Activated CD8-positive, alpha-beta memory T cell treated with anti-CD3 and anti-CD28 coated beads for 4 hours (primary cell): ENCODE measurements at places on chromosomes 11 and 22.

DNA sequence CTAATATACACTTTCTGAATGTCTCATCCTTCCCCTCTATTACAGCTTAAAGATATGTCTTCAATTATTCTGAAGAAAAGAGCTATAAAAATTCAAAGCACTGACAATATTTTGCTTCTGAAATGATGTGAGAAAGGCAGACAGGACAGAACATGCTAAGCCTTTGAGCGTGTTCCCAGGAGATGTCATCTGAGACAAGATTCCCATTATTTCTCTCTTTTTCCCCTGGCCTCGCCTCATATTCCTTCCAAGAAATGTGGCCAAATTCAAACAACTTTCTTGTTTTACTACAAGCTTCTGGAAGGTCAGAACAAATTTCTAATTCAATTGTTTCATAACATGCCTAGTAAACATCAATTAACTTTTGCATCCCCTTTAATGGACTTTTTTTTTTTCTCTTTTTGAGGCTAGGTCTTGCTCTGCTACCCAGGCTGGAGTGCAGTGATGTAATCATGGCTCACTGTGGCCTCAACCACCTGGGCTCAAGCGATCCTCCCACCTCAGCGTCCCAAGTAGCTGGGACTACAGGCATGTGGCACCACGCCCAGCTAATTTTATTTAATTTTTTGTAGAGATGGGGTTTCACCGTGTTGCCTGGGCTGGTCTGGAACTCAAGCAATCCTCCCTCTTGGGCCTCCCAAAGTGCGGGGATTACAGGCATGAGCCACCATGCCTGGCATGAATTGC lies 37.1 kb upstream of the NFRKB start:
- no peak for DNase-seq

- DNase-seq: no peak
Observed at GRCh38 chr22:33969045-33969444, 48.8 kb upstream of the LARGE1 start.

- DNase-seq: no peak
Observed at GRCh38 chr11:64722141-64723065, 594 bp downstream of the NRXN2 start.

- DNase-seq: no peak
Observed at GRCh38 chr11:65338676-65339075, 5.0 kb downstream of the DPF2 start.

GRCh38 chr11:132639403-132639802 lies 892.9 kb downstream of the OPCML start:
- no peak for DNase-seq

DNA sequence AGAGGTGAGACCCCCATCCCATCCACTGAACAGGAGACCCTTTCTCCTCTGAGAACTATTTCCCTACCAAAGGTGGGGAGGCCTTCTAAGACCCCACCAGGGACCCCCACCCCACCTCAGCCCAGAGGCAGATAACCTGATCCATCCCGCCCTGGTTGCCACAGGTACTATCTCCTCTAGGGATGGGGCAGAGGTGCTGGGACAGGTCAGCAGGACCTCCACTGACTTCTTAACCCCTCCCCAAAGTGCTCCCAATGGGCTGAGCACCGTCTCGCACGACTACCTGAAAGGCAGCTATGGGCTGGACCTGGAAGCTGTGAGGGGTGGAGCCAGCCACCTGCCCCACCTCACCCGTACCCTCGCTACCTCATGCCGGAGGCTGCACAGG lies 4.3 kb downstream of the INPPL1 start:
- DNase-seq: no peak

DNA sequence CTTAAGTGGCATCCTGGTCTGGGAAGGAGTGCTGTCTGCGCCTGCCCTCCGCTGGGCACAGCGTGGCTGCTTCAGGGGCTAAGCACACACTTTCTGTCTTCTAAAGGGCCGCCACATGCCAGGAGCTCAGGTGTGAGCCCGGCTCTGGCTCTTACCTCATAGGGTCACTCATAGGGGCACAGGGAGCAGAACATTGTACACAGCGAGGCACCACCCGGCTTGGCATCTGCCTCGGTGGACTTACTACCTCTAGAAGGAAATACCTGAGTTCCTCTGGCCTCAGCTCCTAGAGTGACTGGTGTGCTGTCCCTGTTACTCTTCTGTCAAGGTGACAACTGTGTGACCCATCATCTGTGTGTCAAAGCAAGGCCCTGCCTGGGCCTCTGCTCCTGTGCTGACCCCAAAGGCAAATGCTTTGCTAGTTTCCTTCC lies 13.4 kb downstream of the NEAT1 start:
- no peak for DNase-seq

DNA sequence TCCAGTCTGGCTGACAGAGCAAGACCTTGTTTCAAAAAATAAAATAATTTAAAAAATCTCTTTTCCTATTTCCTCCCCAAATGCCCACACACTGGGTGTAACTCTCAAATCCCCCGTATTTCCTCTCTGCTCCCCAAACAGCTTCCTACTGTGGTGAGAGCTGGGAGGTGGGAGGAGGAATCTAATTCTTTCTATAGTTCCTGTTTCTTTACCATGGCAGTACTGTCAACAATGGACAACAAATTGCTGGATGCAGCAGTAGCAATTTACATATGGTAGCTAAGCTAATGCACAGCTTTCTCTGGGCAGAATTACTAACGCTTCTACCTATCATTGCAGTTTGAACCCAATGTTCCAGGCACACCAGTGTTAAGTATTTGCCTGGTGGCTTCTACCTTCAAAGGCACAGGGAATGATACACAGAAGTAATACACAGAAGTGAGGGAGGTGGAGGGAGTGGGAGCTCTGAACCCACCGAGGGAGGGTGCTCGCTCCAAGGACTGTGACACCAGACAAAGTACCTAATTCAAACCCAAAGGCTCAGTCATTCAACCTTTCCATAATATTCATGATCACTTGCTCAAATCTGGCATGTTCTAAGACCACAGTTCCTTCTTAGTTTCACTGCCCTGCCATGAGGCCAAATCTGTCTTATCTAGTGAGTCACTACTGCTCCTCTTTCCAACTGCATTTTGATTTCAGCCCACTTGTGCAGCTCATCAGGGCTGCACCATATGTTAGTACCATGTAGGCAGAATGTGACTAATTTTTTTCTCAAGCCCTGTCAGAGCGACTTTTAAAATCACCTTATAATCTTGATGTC lies 37.9 kb downstream of the CELF1 start:
- DNase-seq: no peak

GRCh38 chr22:37599153-37599552 lies 9.5 kb upstream of the GGA1 start:
- DNase-seq: no peak

DNA sequence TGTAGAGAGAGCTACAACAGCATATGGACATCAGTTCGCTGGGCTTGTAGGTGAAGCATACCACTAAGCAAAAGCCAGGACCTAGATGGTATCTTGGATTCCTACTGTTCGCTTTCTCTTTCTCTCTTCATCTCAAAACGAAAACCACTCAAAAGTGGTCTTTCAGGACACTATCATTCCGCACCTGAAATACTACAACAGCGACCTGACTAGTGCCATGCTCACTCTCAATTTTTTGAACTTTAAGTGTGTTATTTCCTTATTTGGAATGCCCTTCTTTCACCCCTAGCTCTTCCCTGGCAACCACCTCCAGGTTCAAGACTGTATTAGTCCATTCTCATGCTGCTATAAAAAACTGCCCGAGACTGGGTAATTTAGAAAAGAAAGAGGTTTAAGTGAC lies 59.2 kb downstream of the CCDC83 start:
- DNase-seq: no peak

GRCh38 chr22:36862251-36863242 lies 1.7 kb downstream of the NCF4 start:
- DNase-seq: no peak

GRCh38 chr22:31210556-31211421 lies 1.3 kb upstream of the LIMK2 start:
- no peak for DNase-seq

DNA sequence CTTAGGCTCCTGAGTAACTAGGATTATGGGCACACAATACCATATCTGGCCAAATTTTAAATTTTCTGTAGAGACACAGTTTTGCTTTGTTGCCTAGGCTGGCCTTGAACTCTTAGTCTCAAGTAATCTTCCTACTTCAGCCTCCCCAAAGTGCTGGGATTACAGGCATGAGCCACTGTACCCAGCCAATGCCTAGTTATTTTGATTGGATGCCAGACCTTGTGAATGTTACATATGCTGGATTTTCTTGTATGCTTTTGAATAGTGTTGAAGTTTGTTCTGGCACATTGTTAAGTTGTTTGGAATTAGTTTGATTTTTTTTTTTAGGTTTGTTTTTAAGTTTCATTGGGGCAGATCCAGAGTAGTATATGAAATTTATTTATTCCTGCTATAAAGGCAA lies 110.7 kb upstream of the ANO5 start:
- no peak for DNase-seq

GRCh38 chr11:107006076-107006833 lies 12.0 kb downstream of the GUCY1A2 start:
- DNase-seq: no peak

DNA sequence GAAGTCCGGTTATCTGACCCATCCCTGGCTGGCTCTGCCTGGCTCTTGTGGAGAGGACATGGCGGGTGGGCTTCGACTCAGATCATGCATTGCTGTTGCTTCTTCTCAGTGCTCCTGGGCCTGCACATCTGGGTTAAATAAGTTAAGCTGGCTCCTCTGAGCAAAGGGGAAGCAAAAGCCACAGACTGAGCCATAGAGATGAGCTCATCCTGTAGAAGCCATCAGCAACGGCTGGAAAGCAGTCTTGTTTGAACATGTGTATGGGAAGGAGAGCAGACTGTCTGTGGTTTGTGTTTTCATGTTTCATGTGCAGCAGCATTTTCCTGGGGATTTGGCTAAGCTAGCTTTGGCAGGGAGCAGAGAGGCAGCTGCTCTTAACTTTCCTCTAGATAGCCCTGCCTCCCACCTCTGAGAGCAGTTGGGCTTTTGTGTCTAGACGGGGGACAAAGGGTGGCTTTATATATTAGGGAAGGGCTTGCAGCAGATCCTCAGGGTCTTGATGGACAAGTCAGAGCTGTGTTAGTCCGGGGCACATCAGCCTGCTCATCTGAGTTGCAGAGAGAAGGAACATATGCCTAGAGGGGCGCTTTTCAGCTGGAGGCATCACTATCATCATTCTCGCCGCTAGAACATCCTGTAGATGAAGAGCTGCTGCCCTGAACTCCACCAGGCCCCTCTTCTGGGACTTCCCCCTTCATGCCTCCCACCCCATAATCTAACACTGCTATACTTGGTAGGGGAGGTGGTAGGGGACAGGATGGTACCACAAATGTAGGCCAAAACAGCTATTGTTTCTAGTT lies 14.9 kb downstream of the DCPS start:
- no peak for DNase-seq

- no peak for DNase-seq
Observed at GRCh38 chr11:13214276-13214675, 63.3 kb upstream of the BMAL1 start.

- no peak for DNase-seq
Observed at GRCh38 chr11:118923721-118924587, 1.8 kb downstream of the BCL9L start.

- no peak for DNase-seq
Observed at GRCh38 chr11:121281698-121282097, 10.9 kb upstream of the SC5D start.

- no peak for DNase-seq
Observed at GRCh38 chr11:66936311-66936711, 21.9 kb downstream of the PC start.

DNA sequence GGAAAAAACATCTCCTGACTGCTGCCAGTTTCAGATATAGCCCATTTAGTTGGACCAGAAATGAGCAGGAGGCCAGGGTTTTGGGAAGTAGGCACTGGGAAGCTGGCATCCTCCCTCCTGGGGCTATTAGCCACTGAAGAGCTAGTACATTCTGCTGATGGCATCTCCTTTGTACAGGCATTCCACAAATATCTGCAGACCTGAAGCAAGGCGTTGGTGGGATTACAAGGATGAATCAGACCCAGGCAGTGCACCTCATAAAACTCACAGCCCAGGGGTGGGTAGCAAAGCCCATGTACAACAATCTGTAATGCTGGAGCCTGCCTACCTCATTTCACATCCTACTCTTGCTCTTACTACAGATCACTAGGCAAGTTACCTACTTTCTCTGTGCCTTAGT lies 27.5 kb upstream of the POU2AF1 start:
- no peak for DNase-seq

GRCh38 chr11:75492181-75492820 lies 33.4 kb downstream of the GDPD5 start:
- peak; percentile 35 for DNase-seq

DNA sequence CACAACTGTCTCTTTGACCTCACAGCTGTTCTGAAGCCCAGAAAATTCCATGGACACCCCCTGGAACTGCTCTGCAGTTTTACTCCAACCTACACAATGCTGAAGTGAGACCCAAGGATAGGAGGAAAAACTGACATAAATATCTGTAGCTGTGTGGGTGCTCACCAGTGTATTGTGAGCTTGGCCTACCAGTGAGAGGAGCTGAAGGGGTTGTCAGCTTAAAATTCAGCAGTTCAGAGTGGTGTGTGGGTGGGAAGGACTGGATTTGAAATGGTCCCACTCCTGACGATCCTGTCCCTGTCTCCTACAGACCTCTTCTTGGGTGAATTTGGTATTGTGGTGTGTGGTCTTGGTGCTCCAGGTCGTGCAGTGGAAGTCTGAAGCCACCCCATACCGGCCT lies 2.2 kb downstream of the TMEM223 start:
- no peak for DNase-seq

GRCh38 chr11:88152381-88152780 lies 22.9 kb downstream of the RAB38 start:
- no peak for DNase-seq

DNA sequence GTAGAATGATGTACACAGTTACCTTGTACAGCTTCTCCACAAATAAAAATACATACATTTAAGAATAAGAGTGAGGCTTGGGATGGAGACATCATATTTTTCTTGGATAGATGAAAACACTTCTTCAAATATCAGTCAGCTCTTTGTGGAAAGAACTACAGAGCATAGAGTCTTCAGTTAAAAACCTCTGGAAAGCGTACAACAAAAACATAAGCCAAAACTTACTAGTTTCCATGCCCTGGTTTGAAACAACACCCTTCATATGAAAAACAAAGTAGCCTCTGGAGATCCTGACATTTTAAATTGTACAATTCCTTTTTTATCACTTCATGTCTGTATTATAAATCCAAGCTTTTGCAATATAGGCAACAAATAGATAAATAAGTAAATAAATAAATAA lies 7.0 kb upstream of the CEP126 start:
- no peak for DNase-seq

GRCh38 chr11:43359422-43359818 lies 700 bp downstream of the TTC17 start:
- no peak for DNase-seq

GRCh38 chr22:29148826-29149225 lies 56.9 kb upstream of the EMID1 start:
- DNase-seq: no peak

GRCh38 chr22:32887324-32887980 lies 85.9 kb downstream of the TIMP3 start:
- no peak for DNase-seq

DNA sequence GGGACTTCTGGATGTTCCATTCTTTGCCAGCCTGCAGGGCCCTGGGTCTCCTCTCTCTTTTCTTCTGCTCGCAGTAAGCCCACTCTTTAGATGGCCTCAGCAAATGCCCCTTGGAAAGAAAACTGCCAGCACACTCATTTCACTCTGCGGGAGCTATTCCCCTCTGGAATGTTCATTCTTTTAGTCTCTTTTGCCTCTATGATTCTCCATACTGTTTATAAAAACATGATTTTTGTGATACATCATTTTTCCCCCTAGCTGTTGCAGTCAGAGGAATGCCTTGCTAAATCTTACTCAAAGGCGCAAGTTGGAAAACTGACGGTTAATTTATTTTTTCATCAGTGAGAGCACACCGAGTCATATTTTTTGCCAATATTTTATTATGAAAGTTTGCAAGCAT lies 184.9 kb downstream of the SNX19 start:
- DNase-seq: no peak

- no peak for DNase-seq
Observed at GRCh38 chr11:117792241-117792640, 4.8 kb downstream of the DSCAML1 start.
